ENCODE measurements at places on chromosomes 5 and 9.

- no peak for DNase-seq
These were observed 1.9 kb upstream of the GFI1B start for GRCh38 chr9:132976571-132976970.

DNA sequence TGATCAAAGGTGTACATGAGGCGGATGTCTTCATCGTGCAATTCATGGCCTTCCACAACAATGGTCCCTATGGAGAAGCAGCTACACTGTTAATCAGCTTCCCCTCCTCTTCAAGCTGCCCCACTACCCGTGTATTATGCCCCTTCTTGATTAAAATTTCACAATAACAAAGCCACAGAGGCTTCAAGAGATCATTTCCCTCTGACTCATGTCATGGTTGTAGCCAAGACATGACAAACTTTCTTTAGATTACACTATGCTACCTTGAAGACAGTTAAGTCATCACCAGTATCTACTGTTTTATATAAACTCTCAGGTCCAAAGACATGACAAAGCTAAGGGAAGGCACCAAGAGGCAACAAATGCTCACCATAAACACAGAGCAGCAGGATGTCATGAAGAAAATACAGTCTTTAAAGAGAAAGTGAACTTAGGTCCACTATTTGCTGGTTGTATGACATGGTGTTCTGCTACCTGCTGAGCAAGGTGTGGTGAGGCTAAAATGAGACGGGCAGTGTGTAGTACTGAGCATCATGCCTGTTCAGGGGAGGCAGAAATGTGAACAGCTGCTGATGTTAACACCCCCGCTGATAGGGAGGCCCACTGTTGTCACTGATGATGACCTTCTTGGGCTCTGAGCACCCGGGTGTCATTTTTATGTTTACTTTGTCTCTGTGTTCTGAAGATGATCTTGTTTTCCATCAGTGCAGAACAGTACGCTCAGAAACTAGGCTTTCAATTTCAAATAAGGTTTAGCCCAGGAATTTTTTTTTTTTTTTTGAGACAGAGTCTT is 48.3 kb downstream of the IARS1 start:
- no peak for DNase-seq

- DNase-seq = no peak
These were observed 130.1 kb upstream of the C9orf72 start for GRCh38 chr9:27703216-27703980.

GRCh38 chr5:54520438-54520846 is 2.9 kb downstream of the SNX18 start:
- peak; percentile 34 for DNase-seq

GRCh38 chr9:71767776-71768321 is 464 bp downstream of the CEMIP2 start:
- no peak for DNase-seq

DNA sequence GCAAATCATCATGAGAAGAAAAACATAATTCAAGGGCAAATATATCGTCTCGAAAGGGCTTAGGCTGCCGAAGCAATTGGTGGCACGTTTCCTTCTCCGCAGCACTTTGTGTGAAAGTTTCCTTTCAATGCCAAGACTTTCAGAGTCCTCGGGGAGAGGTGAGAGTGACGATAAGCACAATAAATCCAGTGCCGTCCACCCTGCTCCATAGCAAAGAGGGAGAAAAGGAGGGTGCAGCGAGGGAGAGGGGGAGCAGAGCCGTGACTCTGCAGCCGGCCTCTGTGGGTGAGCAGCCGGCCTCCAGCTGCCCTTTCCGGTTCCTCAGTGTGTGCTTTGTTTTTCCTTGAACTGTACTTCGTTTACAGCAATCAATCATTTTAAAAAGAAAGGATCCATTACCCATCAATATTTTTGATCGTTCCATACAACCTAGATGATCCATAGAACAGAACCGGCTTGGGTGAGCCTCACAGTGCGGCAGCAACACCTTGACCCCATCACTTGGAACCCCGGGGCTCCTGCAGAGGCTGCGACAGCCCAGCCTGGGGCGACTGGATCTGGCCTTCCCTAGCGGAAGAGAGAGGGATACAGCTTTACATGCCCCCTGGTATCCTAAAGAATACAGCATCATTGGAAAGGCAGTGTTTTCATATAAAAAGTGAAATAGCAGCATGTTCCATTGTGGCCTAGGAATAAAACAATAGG is 247.0 kb upstream of the IRX4 start:
- no peak for DNase-seq

DNA sequence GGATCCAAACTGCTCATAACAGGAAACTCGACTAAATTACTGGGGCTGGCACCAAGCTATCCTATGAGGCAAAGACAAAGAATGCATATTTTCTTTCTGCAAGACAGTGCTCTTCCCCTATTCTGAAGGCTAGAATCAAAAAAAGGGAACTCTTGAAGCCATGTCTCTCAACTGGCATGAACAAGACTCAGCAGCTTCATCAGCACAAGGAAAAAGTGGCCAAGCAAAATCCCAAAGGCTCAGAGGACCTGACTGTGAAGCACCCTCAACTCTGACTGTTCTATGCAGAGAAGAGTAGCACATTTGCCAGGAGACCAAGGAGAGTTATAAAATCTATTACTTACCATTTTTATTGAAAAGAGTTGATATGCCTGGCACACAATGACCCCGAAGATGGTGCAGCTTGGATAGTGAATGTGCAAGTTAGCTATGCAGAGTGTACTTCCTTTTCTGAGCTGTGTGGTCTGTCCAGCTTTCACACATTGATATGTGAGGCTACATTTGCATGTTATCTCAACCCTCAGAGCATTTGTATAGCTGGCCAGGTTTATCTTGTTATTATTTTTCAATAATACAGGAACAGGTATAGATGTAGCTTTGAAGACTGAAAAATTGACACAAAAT is 51.0 kb upstream of the FYB1 start:
- no peak for DNase-seq

DNA sequence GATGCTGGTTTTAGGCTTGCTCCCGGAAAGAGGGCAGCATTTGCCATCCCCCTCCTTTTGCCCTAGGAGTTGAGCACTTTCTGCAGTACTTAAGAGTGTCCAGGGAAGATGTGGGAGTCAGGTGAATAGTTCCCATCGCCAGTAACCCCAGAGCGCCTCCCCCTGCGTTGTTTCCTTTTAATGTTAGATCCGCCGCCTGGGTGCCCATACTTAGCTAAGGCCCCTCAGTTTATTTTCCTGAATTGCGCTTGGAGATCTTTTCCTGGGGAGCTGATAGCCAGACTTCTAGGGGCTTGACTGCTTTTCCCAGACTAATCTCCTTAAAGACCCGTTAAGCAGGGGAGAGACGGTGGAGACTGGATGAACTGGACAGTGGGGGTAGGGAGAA is 377 bp upstream of the PCDHAC2 start:
- DNase-seq = peak; percentile 24

GRCh38 chr5:52751137-52751536 is 36.6 kb upstream of the ITGA1 start:
- DNase-seq = no peak

GRCh38 chr5:37739817-37740261 is 100.0 kb downstream of the GDNF start:
- no peak for DNase-seq

DNA sequence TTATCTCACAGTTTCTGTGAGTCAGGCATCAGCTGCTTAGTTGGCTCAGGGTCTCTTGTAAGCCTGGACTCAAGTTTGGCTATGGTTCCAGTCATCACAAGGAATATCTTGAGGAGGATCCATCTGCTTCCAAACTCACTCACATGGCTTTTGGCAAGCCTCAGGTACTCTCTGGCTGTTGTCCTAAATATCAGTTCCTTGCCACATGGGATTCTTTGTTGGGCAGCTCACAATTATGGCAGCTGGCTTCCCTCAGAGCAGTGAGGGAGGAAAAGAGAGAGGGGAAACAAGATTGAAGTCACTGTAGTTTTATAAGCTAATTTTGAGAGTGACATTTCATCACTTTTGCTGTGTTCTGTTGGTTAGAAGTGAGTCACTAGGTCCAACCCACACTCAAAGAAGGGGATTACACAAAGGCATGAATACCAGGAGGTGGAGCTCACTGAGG is 144.5 kb downstream of the GCNT1 start:
- DNase-seq = no peak

All from head of caudate nucleus (tissue), 42 donors.